NCI-H2081 treated with DMSO at 0.1 percent for 48 hours (cell line): ENCODE measurements at places on chromosomes 16 and 17.

DNA sequence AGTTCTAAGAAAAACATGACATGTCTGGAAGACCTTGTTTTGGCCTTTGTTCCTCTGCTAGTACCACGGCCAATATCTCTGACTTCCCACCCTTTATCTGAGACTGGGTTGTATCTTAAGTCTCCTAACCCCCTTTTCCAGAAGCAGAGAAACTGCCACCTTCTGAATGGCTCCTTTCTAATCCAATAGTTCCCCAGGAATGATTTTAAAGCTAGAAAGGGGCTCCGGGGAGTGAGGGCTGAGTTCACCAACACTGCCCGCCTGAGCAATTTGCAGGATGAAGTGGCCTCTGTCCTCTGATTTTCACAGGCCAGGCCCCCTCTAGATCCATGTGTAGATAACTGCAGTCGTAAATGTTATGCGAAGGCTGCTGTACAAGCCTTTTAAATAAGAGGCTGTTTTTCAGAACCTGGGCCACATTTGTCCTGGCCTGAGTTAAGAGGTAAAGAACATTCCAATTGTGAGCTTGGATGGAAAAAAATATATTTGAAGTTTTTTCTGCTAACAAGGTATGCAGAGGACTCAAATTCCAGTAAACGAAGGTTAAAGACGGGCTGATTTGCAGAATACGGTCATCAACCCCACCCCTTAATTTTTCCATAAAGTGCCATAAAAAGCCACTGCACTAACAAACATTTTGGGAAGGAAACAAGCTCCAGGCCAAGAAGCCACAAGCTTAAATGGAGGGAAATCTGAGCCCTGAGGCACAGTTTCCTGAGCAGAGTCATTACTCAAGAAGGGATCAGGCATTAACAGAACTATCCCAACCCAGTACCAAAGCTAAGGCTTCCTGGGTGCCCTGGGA, 117.0 kb upstream of the MAF start:
- no peak for DNase-seq

- DNase-seq: no peak
These were observed 524.8 kb downstream of the TOX3 start for GRCh38 chr16:52022177-52022576.

GRCh38 chr17:17900615-17901520, 64.1 kb upstream of the SREBF1 start:
- peak; percentile 10 for DNase-seq

GRCh38 chr17:39946551-39947330, 16.1 kb upstream of the GSDMA start:
- no peak for DNase-seq

- no peak for DNase-seq
These were observed 449.5 kb upstream of the CDH5 start for GRCh38 chr16:65916995-65917394.
